ENCODE measurements at places on chromosomes 6 and 20.

DNA sequence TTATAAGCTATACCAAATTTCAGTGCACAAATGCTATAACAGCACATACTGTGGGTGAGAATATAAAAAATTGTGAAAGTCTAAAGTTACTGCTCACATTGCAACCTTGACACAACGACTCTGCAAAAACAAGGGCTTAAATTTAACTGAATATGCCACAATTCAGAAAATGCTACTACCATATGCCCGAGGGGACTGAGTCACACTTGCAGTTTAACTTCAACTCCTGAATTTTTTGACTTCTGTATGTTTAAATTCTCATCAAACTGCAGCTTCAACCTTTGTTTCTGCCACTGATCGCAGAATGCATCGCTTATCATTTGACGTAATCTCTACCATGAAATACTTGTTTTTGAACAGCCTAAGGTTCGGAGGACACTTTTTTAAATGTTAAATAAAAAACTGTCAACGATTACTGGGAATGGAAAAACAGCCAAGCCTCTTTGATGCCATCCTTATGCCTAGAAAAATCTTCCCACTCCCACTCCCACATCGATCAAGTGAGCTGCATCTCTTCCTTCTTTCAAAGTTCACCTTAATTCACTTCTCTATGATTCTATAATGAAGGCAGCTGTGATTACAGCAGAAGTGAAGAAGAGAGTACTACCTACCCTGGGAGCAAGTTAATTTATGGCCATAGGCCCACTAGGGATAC is 136.5 kb downstream of the ATXN1 start:
- no peak for DNase-seq

DNA sequence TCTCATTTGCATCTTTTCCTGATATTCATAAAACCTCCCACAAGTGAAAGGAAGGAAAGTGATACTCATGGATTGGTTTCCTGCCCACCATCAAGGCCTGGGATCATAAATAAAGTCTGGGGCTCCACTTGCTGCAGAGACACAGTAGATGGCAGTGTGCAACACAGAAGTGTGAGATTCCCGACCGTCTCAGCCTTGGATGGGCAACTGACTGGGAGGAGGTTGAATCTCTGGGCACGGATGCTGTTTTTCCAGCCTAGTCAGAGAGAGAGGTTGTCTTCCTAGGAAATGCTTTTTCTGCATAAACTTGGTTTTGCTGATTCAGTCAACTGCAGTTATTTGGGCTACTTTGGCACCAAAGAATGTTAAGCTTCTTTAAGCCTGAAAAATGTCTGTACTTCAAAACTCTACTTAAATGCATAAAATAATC is 9.9 kb upstream of the RFPL4B start:
- DNase-seq = peak; percentile 61

- DNase-seq = no peak
These were observed 92.7 kb downstream of the AGPAT4 start for GRCh38 chr6:161181121-161181520.

DNA sequence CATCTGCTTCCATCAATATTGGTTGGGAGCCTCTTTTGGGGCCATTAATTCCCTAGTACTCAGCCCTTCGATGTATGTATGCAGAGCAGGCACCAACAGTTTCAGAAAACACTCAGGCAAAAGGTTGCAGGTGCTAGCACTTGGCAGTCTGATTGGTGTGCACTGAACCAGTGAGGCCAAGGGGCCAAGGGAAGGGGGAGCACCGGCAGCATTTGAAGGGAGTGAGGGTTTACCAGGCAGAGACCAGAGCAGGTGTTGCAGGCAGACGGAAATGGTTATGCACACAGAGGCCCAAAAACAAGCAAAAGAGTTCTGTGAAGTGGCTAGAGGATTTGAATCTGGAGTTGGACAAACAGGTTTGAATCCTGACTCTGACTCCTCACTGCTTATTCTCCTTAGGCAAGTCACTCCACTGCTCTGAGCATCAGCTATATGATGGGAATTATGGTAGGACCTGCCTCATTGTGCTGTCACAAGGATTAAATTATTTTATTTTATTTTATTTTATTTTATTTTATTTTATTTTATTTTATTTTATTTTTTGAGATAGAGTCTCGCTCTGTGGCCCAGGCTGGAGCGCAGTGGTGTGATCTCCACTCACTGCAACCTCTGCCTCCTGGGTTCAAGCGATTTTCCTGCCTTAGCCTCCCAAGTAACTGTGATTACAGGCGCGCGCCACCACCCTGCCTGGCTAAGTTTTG is 58.1 kb upstream of the SHLD1 start:
- DNase-seq = no peak

DNA sequence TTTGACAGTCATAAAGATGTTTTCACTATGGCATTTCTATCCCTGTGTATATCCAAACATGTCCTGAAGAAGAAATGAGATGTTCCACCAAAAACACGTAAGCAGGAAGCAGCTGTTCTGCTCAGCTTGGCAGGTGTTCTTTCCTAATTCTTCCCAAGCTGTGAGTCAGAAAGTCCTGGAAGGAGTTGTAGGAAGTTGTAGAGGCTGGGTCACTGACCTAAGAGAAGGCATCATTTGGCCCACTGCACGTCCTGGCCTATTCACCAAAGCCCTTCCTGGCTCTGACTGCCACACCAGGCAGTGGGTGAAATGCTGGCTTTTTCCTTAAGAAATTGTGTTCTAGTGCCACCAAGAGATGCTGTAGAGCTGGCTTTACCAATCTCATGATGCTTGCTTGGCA is 40.3 kb downstream of the STX11 start:
- DNase-seq = no peak

DNA sequence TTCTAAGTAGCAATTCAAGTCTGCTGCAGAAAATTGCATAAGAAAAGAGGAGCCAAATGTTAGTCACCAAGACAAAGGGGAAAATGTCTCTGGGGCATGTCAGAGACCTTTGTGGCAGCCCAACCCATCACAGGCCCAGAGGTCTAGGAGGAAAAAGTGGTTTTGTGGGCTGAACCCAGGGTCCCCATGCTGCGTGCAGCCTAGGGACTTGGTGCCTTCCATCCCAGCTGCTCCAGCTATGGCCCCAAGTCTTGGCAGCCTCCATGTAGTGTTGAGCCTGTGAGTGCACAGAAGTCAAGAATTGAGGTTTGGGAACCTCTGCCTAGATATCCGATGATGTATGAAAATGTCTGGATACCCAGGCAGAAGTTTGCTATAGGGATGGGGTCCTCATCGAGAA is 181.1 kb downstream of the ASCC3 start:
- no peak for DNase-seq

- peak; percentile 70 for DNase-seq
These were observed 66.6 kb upstream of the CTNNBL1 start for GRCh38 chr20:37627060-37627766.

DNA sequence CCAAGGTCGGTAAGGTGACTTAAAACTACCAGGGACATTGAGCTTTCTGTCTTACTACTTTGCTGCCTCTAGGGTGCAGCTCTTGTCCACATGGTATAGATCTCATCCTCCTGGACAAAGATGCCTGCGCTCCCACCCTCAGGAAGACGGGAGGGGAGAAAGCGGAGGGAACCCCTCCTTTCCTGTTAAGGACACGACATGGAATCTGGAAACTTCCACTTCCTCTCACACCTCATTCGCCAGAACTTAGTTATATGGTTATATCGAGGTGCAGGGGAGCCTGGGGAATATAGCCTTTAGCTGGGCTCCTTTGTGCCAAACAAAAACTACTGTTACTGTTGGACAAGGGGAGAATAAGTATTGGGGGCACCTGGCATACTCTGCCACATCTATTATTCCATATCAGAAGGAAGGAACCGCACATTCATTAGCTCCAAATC is 224.3 kb upstream of the TSHZ2 start:
- peak; percentile 23 for DNase-seq

DNA sequence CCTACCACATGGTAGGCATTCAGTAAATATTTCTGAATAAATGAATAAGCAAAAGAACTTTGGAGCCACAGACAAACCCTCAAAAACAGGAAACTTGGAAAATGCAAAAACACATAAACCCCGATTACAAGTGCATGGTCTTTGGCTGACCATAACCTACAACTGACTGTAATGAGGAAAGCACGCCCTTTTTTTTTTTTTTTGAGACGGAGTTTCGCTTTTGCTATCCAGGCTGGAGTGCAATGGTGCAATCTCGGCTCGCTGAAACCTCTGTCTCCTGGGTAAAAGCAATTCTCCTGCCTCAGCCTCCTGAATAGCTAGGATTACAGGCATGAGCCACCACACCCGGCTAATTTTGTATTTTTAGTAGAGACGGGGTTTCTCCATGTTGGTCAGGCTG is 11.9 kb upstream of the LATS1 start:
- no peak for DNase-seq

- no peak for DNase-seq
These were observed 278.2 kb downstream of the CLIC5 start for GRCh38 chr6:45737331-45738056.

DNA sequence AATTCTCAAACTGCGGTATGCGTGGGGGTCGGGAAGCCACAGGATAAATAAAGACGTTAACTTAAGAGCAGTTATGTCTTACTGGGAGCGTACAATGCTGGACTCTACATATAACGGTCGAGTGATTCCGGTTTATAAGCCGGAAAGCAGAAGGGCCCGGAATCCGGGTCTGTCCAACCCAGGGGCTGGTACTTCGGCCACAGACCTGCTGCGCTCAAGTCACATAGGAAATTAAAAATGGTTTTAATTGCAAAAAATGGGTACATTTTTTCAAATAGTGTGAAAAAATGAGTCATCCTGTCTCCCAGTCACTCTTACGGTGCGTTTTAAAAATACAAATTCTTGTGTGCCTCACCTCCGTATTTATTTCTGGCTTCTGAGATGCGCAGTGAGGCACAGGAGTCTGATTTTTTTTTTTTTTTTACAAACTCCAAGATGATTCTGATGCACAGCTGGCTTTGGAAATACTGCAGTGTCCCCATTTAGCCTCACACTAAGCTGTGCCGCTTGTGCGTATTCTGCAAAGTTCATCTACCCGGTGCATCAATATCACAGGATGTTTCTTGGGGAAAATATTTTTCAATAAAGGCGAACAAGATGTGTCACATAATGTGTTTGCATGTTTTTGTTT is 1.0 kb downstream of the PCIF1 start:
- no peak for DNase-seq
